Activated T-cell treated with anti-CD3 and anti-CD28 coated beads, Interleukin-2, amount 50 U/mL, for 24 hours (primary cell): ENCODE measurements at places on chromosomes 1 and 21.

DNA sequence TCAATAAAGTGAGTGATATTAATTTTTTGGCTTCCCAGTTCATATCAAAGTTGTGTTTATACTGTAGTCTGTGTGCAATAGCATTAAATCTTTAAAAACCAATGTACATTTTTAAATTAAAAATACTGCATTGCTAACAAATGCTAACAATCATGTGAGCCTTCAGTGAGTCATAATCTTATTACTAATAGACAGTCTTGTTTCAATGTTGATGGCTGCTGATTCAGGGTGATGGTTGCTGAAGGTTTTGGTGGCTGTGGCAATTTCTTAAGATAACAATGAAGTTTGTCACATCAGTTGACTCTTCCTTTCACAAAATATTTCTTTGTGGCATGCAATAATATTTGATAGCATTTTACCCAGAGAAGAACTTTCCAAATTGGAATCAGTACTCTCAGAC, 109.0 kb downstream of the ZMYM4 start:
- DNase-seq: no peak

DNA sequence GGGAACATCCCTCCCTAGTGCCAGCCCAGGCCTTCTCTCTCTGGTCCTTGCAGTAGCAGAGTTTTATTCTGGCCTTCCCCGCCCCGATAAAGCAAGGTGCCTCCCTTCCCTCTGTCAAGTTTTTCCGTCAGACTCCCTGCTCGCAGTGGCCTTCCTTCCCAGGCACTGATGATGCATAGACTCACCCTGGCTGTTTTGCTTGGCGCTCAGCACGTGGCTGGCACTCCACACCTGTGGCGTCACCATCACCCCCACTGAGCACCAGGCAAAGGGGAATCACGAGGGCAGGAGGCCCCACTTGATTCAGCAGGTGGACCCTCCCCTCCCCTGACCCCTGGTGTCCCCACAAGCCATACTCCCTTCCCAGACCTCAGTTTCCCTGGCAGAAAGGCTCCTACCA, 7.4 kb downstream of the SLC26A9 start:
- DNase-seq: no peak

DNA sequence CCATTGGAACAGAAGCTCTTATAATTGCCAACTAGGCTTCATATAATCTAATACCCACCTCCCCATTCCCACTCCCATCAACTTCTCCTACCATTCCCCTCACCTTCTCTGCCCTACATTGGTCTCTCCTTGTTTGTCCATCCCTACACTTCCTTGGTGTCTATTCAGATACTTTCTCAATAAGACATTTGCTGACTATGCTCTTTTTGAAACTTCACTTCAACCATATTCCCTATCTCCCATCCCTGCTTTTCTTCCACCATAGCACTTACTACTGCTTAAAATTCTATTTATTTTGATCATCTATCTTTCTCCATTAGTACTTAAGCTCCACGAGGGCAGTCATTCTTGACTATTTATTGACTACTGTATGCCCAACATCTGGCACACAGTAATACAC, 40.4 kb downstream of the CD160 start:
- DNase-seq: no peak

DNA sequence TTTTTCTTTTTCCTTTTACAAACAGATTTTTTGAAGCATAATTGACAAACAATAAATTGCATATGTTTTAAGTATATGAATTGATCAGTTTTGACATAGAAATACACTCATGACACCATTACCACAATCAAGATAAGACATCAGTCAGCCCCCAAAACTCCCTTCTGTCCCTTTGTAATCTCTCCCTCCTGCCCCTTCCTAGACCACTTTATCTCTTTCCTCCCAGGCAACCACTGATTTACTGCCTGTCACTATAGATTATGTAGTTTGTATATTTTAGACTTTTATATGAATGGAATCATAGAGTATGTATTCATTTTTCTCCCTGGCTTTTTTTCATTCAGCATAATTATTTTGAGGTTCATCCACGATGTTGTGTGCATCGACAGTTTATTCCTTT, 6.9 kb upstream of the SYT14 start:
- no peak for DNase-seq

DNA sequence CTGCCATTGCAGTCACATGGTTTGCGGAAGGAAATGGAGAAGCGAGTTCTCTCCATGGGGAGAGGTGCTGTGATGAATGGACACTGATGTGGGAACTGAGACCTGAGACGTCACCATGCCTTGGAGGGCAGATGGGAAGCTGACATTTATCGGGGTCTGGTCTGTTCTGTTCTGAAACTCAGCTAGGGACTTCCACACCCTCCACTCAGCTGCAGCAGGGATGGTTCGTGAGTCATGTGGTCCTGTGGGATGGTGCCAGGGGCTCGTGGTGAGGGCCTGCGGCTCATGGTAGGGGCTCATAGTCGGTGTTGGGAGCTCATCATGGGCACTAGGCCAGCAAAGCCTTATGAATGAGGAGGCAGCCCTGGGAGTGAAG, 6.1 kb downstream of the GPR137B start:
- no peak for DNase-seq

GRCh38 chr1:87840767-87841166, 512.1 kb downstream of the LMO4 start:
- DNase-seq: no peak

DNA sequence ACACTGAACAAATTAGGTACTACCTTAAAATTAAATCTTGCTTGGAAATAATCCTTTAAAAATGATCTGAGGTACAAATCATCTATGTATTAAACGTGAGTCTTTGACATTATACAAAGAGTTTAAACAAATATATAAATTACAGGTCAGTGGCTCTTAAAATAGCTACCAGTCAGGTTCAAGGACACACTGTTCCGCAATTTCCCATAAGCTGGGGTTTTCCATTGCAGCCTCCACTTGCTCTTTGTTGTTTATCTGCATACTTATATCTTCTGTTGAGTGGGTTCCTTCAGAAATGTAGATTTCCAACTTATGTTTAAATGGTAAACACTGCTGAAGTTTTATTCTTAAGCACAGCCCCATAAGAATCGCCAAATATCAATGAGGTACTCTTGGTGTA, 5.7 kb upstream of the MRPL55 start:
- no peak for DNase-seq

- no peak for DNase-seq
Observed at GRCh38 chr1:38173848-38174247, 127.3 kb upstream of the POU3F1 start.

GRCh38 chr1:11207898-11208611, 18.9 kb downstream of the ANGPTL7 start:
- DNase-seq: no peak
